AG04449 (cell line): ENCODE measurements at places on chromosomes 13 and 19.

DNA sequence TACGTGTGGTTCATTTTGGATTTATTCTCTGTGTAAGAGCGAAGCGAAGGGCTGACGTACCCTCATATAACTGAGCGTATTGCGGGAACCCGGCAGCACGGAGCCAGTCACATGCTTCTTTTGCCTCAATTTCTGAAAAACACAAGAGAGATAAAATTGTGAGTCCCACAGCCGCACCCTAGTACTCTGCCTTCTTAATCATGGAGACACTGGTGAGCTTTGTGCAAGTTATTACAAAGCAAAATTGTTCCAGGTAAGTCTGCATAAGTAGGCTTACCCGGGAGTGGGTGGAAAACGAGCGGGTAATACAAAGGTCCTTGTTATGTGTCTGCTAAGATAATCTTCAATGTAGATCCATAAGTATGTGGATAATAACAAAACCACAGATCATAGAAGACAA lies 118.1 kb downstream of the STARD13 start:
- DNase-seq, result no peak

DNA sequence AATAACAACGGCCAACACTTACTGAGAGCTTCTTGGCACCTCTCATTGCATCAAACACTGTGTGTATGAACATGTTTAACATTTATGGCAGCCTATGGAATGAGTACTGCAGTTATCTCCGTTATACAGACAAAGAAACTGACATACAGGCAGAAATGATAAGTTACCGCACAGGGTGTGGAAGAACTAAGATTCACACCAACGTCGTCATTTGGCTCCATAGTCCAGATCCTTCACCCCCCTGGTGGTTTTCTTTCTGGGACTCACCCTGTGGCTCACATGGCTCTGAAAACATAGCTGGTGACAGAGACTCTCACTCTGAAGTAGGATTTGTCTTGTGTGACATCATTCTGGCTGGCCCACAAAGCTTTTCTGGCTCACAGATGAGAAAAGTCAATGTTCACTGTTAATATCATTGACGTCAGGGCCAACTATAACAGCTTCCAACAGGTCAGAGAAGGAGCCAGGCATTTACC lies 230.1 kb downstream of the DLEU7 start:
- no peak for DNase-seq

- DNase-seq, result no peak
These were observed 10.7 kb downstream of the PTGIR start for GRCh38 chr19:46614114-46614722.

DNA sequence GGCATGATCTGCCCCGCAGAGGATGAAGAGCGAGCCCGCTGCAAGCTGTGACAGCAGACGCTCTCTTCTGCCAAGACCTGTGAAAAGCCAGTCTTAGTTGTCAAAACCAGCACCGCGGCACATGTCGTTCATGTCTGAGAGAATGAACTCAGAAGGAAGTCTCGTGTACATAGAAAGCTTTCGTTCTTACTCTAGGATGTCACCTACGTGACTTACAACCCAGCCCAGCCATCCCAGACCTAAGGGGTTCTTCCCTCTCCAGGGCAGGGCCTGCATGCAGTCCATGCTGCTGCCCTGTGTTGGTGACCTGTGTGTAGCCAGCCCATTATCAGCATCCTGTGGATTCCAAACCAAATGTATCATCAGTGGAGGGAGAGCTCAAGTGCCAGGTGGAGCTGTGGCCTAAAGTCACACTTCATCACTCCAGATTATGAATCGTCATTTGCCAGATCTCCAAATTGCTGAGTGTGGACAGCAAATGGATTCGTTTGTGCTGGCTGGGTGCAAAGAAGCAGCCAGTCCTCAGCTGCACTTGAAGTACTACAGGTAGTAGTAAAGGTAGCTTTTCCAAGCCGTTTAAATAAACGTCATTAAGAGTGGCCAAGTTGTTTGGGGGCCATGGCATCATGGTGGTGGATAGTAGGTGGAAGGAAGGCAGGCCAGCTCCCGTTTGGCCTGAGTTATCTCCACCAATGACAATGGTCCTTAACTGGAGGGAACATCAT lies 73.9 kb upstream of the GPR183 start:
- DNase-seq, result no peak

DNA sequence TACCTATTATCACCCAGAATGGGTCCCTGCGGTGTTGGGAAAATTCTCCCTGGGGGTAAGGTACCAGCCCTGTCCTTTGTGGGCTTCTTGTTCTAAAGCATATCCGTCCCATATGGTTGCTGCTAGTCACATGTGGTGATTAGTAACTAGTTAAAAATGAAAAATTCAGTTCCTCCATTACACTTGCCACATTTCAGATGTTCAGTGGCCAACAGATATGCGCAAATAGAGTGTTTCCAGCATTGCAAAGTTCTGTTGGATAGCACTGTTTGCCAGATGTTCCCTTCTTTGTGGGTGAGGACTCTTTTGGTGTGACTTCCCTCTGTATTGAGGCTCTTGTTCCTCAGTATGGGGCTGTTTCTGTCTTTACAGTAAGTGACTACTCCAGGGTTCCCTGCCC lies 3.8 kb downstream of the CNOT3 start:
- no peak for DNase-seq

DNA sequence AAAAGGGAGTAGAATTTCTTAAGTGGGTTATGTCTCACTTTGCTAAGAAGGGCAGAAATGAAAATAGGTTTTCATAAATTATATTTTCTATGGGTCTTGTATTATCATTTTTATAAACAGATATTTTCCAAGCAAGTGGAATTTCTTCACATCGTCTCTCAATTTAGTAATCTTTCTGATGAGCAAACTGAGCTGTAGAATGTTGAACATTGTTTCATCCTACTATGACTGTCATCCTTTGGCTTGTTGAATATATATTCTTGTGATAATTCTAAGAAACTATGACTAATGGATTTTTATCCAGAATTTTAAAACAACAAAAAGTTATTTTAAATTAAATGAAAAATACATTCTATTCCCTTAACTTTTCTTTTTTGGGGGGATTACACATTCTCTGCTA lies 313.8 kb downstream of the ENOX1 start:
- no peak for DNase-seq

DNA sequence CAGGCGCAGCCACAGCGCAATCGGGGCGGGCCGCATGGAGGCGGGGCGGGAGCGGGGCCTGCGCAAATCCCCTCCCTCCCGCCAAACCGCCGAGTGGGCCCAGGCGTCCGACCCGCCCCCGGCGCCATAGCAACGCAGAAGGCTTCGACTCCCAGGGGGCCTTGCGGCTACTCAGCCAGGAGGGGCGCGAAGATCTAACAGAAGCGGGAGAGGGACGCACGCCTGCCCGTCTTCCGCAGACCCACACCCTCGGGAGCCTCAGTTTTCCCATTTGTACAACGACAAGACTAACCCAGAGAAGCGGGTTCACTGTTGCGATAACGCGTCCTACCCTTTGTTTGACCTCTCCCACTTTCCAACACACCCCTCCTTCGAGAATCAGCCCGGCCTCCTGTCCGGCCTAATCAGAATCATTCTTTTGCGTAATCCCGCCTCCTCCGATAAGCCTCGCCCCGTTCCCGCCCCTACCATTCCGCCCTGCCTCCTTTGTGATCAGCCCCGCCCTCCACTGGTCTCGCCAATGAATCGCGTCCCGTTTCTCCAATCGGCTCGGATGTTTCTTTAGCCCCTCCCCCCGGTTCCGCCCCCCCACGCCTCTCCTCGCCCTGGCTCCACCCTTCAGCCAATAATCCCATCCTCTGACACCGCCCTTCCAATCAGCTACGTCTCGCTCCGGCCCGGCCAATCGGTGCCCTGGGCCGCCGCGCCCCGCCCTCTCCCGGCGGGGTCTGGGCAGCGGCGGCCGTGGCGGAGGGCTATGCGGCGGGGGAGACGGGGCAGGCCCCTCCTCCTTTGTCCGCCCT lies at the start of gene PCSK4:
Gene PCSK4, minus strand, starts transcription at position 40 of the 803 bp plus-strand sequence. Its CDS starts 4 bp downstream, at position 36.
- peak; percentile 89 for DNase-seq

DNA sequence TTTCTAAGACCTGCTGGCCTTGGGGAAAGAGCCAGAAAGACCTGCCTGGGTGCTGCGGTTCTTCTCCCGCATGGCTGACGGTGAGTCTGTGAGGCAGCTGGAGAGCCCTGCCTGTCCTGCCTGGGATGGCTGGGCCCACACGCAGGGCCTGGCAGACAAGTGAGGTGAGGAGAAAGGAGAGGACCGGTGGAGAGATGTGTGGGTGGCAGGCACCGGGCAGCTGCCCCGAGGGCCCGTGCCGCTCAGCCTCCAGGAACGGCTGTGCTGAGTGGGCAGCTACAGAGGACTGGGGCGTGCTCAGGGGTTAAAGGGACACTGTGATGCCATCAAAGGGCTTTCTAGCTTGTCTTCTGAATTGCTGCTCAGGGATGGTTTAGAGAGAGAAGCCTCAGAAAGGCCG lies 53.8 kb downstream of the MLLT1 start:
- no peak for DNase-seq

DNA sequence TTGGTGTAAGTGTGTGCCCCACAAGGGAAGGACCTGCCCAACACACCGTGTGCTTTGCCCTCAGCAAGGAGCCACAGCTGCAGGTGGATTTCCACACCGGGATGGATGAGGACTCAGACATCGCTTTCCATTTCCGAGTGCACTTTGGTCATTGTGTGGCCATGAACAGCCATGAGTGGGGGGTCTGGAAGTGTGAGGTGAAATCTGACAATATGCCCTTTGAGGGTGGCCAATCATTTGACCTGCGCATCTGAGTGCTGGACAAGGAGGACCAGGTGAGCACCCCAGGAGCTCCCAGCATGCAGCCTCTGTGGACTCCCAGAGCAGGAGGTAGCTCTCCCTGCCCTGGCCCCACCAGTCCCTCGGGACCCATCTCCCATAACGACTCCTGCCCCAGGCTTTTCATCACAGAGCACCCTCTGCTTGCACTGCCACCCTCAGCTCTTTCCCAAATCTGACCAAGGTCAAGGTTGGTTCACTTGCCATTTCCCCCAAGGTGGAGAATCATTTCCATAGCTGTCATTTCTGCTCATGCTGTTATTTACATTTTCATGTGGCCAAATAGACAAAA lies 13.2 kb upstream of the EID2 start:
- DNase-seq, result no peak

DNA sequence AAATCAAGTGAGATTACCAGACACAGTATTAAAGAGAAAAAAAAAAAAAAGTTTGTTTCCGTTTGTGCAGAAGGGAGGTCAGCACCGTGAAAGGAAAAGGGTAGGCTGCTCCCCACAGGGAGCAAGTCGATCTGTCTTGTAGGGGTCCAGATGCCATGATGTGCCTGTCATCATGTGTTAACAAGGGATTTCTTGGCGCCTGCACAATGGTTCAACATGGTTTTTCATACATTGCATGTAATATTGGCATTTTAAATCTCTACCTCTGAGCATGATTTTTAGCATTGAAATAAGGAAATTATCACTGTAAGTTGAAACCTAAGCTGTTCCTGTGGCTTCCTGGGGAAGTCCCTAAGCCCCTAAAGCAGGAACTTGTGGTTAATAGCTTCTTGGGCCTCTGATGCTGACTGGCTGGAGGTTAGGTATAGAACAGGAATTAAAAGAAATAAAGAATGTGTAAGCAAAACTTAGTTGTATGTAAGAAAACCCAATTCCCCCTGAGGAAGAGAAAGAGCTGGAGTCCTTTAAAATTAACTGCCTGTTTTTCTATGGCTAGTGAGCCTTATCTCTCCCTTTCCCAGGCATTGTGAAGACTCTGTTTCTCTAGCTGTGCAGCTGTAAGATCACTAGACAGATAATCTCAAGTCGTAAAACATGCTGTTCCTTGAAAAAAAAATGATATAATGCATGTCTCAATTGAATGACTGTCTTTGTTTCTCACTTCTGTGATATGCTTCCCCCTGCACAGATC lies 7.4 kb upstream of the FCGBP start:
- peak; percentile 12 for DNase-seq

DNA sequence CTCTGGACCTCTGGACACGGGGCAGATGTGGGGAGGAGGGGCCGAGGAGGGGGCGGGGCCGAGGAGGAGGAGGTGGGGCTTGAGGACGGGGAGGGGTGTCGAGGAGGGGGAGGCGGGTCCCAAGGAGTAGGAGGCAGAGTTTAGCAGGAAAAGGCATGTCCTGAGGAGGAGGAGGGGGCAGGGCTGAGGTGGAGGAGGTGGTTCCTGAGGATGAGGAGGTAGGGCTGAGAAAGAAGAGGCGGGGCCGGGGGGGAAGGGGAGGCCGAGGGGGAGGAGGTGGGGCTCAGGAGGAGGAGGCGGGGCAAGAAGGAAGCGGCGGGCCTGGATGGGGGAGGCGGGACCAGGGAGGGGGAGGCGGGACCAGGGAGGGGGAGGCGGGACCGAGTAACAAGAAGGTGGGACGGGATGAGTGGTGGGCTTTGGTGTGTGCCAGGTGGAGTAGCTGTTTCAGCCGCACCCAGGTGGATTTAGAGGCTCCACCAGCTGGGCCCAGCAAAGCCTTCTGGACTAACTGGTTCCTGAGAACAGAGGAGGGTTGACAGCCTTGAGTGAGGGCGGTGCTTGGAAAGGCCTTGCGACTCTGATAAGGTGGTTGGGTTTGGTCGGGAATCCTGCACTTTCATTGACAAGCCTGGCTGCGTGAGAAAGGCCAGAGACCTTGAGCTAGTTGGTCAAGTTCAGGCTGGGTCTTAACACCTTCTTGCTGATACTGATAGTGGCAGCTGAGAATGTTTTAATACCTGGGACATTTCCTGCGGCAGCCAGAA lies 7.7 kb downstream of the TECR start:
- DNase-seq, result no peak

DNA sequence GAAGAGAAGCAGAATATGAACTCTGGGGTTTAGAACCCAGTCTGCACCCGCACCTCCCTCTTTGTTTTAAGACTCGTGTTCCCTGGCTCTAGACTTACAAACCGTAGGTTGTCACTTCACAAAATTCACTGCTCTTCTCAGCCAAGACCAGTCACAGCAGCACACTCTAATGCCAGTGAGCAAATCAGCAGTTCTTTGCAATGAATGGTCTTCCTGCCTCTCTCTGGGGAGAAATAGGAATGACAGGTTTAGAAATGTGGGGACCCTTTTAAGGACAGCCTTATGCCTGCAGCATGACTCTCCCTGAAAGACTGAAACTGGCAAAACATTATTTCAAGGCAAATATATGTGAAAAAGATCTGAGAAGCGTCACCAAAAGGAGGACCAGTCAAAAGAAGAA lies 156.9 kb downstream of the KCTD15 start:
- no peak for DNase-seq

- DNase-seq, result no peak
These were observed 27.2 kb downstream of the MYO1F start for GRCh38 chr19:8550070-8550469.

DNA sequence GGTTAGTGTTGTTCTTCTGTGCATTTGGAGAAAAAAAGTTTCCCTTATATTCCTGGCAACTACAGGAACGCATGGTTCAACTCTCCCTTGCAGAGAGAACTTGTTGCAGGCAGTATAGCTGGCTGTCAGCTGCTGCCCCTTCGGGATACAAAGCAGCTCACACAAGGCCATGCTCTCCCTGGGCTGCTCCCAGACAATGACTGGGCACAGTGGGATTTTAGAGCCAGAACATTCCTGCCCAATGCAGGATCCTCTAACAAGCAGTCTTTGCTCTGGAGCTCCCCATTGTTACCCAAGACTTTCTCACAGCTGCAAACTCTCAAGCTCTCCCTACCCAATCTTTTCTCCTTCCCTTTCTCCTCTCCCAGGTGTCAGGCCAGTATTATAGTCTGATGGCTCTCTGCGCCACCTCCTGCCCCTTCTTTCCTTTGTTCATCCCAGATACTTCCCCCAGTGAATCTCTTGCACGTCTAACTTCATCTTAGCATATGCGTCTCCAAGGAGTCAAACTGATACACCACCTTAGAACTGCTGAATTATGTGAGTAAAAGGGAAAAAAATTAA lies 27.5 kb upstream of the SERPINE3 start:
- no peak for DNase-seq

- DNase-seq, result peak; percentile 51
These were observed 12.0 kb downstream of the LPAR6 start for GRCh38 chr13:48400850-48401291.

GRCh38 chr19:1089891-1090290 lies 5.3 kb downstream of the POLR2E start:
- no peak for DNase-seq
